ENCODE measurements at places on chromosomes 11 and 22.
A peak's percentile ranks its signal among the peaks of the same experiment; 100 is the strongest.

DNA sequence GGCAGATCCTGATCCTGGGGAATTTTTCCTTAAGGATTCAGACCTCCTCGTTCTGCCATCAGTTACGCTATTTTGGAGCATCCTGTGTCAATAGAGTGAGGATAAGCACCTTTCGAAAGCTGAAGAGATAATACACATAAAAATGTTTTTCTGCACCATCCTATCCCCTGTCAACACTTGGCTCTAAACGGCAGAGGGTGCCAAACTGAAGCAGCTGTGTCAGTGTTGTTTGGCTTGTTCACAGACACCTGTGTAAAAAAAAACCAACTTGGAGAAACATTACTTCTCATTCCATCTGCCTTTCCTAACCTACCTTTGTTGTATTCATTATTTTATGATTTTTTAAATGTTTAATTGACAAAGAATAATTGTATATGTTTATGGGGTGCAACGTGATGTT lies 417.0 kb upstream of the DDI1 start:
- peak; percentile 11 for DNase-seq

GRCh38 chr22:43438666-43439347 lies 27.0 kb downstream of the MPPED1 start:
- DNase-seq = no peak

DNA sequence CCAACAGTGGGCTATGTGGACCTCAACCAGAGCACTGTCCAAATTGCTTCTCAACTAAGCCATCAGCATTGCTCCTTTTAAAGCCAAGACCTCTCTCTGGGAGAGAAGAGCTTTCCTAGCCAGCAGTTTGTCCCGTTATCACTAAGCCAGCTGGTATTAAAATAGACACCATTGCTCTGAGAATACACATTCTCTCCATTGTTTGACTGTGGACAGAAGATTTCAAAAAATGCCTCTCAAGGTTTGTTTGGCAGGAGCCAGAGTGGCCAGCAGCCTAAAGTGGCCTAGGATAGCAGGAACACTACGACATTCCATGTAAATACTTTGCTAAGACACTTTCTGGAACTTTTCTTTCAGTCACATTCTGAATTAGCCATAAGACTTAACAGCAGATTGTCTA lies 41.3 kb downstream of the EIF4ENIF1 start:
- DNase-seq = no peak

GRCh38 chr11:82176945-82177344 lies 556.7 kb downstream of the FAM181B start:
- DNase-seq = no peak

DNA sequence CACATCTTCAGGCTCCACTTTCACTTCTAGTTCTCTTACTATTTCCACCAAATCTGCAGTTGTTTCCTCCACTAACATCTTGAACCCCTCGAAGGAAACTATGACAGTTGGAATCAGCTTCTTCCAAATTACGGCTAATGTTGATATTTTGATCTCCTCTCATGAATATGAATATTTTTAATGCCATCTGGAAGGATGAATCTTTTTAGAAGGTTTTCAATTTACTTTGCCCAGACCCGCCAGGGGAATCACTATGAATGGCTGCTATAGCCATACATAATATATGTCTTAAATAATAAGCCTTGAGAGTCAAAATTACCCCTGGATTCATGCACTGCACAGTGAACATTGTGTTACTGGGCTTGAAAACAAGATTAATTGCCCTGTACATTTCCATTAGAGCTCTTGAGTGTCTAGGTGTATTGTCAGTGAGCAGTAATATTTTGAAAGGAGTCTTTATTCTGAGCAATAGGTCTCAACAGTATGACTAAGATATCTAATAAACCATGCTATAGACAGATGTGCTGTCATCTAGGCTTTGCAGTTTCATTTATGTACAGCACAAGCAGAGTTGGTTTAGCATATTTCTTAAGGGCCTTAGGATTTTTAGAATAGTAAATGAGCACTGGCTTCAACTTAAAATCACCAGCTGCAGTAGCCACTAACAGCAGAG lies 48.3 kb upstream of the LRRC55 start:
- DNase-seq = no peak

DNA sequence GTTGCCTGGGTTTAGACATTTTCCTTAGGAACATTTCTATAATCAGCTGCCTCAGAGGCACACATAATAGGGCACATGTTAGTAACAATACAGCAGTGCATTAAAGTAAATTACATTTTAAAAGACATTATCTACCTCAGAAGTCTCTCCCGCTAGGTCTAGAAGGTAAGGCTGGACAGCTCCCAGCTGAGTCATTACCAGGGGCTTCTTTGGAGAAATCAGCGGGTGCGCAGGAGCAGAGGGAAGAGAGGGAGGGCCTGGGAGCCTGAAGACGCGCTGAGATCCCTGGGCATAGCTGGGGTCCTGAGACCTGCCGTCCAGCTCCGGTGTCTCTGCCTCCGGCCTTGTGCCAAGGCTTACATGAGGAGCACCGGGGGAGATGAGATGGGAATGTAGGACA lies 67.7 kb downstream of the TMPRSS5 start:
- no peak for DNase-seq

GRCh38 chr11:44561275-44561805 lies 4.1 kb upstream of the CD82 start:
- no peak for DNase-seq

GRCh38 chr11:88515002-88515401 lies 177.5 kb upstream of the CTSC start:
- DNase-seq = no peak

DNA sequence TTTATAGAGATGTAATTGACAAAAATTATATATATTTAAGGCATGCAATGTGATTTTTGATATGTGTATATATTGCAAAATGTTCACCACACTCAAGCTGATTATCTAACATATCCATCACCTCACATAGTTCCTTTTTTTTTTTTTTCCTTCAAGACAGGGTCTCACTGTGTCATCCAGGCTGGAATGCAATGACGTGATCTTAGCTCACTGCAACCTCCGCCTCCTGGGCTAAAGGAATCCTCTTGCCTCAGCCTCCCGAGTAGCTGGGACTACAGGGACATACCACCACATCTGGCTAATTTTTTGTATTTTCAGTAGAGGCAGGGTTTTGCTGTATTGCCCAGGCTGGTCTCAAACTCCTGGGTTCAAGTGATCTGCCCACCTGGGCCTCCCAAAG lies 65.1 kb upstream of the SLC35C1 start:
- no peak for DNase-seq

DNA sequence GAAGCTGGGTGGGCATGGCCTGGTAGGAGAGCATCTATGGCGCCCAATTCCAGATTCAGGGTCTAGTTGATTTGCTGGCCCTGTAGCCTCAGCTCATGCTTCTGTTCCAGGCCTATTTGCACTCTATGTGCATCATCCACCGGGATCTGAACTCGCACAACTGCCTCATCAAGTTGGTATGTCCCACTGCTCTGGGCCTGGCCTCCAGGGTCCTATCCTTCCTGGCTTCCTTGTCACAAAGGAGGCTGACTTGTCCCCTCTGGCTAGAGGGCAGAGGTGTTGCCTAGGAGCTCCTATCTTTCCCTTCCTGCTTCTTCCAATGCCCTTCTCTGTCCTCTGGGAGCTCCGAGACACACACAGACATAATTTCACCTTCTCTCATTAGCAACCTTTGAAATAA lies 21.3 kb downstream of the PIK3IP1 start:
- no peak for DNase-seq

- peak; percentile 86 for DNase-seq
Measured at GRCh38 chr11:61917334-61918109, at the start of gene RAB3IL1. Gene RAB3IL1, minus strand, starts transcription at chr11:61917566. Its CDS starts 199 bp downstream, at chr11:61917367.
